ENCODE measurements at places on chromosomes 6 and 20.
A peak's percentile ranks its signal among the peaks of the same experiment; 100 is the strongest.

DNA sequence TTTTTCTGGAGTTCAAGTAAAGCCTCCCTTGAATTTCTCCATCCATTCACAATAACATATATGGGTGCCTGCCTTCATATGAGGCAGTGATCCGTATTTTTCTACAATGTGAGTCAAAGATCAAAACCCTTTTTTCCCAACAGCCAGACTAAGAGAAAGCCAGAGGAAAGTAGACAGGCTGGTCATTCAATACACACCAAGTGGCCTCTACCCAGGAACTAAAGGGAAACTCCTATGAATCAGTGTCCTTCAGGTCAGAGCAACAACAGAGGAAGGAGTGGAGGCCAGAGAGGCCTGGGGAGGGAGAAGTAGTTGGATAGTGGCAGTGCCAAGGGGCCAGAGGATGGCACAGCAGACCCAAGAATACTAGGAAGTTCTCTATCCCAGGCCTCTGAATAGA, 23.8 kb downstream of the SIM1 start:
- no peak for DNase-seq

- no peak for DNase-seq
Measured at GRCh38 chr6:149913085-149913484, 9.8 kb downstream of the RAET1G start.

DNA sequence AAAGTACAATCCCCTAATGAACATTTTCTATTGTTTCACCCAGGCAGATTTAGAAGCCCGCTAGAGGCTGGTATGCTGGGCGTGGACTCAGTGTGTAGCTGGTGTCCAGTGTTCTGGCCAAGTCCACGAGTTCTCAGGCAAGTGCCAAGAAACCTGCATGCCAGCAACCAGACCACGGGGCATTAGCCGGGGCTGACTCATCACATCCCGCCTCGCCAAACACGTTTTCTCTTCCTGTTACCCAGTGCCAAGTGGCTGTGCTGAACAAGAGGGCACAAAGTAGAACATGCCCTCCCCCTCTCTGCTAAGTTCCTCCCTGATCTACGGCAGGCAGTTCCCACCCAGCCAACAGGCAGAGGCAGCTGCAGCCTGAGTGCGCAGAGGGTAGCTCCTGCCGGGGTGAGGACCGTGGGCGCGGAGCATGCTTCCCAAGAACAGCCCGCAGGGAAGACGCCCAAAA, 29.6 kb downstream of the RAMACL start:
- DNase-seq, result peak; percentile 93

DNA sequence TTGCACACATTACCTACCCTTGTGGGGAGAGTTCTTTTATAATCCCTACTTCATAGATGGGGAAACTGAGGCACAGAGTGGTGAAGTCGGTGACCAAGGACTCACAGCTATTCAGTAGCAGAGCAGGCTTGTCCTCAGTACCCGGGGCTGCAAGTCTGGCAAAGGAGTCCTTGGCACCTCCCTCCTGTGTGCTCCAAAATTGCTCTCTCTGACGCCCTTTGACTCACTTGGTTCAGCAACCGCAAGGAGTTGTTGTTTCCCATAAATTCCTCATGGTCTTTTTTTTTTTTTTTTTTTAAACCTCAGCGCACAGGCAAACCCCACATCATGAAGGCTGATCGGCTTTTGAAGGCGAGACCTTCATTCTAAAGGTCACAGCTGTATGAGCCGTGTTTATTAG, 143.2 kb downstream of the CEBPB start:
- peak; percentile 64 for DNase-seq
